Stimulated activated CD4-positive, alpha-beta T cell treated with anti-CD3 and anti-CD28 coated beads, Interleukin-1b, Interleukin-23, amount 100 ng/mL, for 1 hour (primary cell): ENCODE measurements at places on chromosomes 11 and 22.
A peak's percentile ranks its signal among the peaks of the same experiment; 100 is the strongest.

DNA sequence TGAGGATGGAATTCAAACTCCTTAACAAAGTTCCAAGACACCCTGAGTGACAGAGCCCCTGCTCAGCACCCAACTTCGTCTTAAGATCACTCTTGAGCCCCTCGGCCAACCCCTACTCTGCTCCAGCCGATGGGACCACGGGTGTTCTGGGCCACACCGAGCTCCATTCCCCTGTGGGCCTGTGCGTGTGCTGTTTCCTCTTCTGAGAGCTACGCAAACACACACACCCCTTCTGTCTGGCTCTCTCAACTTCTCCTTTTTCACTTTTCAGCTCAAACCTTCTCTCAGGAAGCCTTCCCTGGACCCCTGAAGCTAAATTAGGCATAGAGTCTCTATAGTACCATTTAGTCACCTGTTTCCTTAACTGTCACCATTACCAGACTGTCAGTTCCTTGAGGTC is 37.5 kb upstream of the NNMT start:
- no peak for DNase-seq

GRCh38 chr11:78209478-78209877 is 20.8 kb downstream of the USP35 start:
- DNase-seq, result no peak

- DNase-seq, result peak; percentile 55
Measured at GRCh38 chr11:18731949-18732821, 6.2 kb upstream of the IGSF22 start.

DNA sequence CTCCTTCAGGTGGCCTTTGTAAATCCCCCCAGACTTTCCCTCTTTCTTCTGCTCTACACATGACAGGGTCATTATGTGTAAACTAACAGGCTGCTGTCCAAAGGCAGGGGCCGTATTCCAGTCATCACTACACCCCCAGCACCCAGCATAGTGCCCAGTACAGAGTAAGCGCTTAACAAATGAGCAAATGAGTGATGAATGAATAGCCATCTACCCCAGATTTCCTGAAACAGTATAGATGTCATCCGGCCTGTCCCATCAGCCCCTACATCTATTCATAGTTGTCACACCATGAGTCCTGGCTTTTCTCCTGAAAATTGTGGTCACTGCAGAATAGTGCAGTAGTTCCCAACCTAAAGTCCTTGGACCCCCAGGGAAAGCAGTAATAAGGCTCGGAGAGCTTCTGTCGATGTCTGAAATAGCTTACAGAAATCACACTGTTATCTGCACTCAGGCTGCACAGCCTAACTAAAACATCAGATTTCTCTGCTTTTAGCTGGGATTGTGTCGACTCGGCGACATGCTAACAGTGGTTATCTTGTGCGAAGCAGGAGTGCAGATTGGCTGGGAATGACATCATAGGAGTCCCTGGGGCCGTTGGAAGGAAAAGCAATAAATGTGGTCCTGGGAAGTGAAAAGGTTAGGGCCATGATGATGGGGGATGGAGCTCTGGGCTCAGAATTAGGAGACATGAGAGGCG is 143.8 kb upstream of the NECTIN1 start:
- DNase-seq, result no peak

GRCh38 chr11:77071671-77072605 is 5.2 kb downstream of the CAPN5 start:
- no peak for DNase-seq

- no peak for DNase-seq
Measured at GRCh38 chr22:36461665-36462649, 19.5 kb downstream of the TXN2 start.

- no peak for DNase-seq
Measured at GRCh38 chr11:10443721-10444235, 11.3 kb upstream of the AMPD3 start.

- DNase-seq, result no peak
Measured at GRCh38 chr11:134645576-134645975, 233.5 kb upstream of the B3GAT1 start.

DNA sequence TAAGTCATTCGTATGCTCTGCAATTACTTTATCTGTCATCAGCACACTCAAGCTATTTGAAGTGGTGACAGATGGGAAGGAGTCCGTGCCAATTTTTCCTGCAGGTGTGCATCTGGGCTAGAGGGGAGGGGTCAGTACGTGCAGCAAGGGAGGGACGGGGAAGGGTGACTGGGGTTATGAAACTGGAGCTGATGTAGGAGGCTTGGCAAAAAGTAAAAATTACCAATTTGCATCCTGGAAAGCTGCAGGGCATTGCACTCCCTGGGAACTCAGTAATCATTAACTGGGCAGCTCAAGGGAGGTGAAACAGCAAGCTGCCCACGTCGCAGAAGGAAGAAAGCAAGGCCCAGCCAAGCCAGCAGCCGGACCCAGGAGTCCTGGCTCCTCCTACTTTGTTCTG is 87.1 kb upstream of the TMEM45B start:
- DNase-seq, result no peak

DNA sequence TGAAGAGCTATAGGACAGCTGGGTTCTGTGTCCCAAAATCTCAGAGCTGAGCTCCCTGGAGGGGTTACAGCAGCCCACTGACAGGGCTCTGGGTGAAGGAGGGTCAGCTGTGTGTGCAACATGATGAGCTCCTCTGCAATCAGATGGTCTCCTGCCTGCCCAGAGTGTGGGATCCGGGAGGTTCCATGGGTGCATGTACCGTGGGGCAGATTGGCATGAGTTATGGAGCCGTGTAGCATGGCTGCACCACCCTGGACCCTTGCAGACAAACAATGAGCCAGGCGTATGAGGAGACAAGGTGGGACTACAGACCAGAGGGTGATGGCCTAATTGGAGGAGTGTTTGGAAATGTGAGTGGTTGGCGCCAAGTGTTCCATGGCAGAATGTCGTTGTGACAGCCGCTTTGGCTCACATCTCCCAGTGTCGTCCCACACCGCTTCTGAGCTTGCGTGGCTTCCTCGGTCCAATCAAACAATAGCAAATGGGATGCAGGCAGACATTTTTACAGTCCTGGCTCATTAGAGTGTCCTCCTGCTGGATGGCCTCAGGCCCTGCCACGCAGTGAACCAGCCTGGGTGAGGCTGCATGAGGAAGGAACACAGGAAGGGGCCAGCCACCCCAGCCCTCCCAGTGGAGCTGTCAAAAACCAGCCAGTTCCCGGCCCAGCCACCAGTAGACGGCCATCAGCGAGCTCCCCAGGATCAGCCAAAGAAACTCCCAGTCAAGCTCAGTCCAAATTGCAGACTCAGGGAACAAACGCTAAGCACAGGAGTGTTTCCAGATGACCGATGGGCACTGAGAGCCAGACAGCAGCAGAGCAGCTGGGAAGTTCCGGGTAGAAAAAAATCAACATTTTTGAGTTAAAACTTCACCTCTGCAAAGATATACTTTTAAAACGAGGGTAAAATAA is 1066.9 kb downstream of the BRD1 start:
- DNase-seq, result no peak
